Activated CD8-positive, alpha-beta memory T cell treated with anti-CD3 and anti-CD28 coated beads, Interleukin-2, amount 50 U/mL, for 48 hours (primary cell): ENCODE measurements at places on chromosomes 2 and 18.

DNA sequence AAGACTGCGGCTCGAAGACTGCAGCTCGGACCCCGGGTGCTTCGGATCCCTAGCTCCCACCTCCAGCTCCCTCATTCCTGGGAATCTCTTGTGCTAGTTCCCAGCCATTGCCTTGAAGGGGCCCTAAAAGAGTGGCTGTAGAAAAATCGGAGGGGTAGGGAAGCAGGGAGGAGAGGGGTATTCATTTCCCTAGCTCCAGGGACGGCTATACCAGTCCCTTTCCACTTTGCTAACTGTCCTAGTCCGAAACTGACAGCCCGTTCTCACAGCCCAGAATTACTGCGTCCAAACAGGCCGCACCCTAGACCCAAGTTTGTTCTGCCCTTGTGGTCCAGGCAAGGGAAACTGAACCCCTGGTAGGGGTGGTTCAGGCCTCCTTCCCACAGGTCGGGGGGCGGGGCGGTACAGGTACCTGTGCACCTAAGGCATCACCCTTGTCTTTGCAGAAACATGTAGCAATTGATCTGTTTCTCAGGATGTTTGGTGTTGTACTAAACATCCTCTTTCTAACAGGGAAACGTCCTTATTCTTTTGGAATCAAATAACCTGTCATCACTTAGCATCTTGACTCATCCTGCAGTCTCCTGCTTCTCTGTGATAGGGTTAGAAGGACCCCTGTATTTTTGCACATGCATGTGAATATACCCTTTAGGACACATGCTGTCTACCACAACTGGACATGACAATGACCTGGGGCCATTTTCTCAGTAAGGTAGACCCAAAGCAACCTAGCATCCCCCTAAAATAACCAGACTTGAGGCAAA, 4.0 kb downstream of the EMX1 start:
- DNase-seq, result peak; percentile 50

GRCh38 chr2:58734365-58734764, 493.2 kb upstream of the FANCL start:
- DNase-seq, result no peak

- no peak for DNase-seq
These were observed 228.1 kb upstream of the TRIB2 start for GRCh38 chr2:12488352-12489318.

- DNase-seq, result no peak
These were observed 83.8 kb downstream of the MBD2 start for GRCh38 chr18:54140641-54141040.

GRCh38 chr18:67783196-67783946, 266.9 kb upstream of the DSEL start:
- DNase-seq, result no peak
